T-helper 2 cell treated with Interferon-gamma antibody and Interleukin-4, amounts not matched to agents 100 ng/mL and 5 ng/mL, for 36 hours (primary cell): ENCODE measurements at places on chromosomes 1 and 21. TPM values are rescaled to one million over a fixed set of nuclear protein-coding genes. Genes with fewer than 3 reads are reported as not detected.

The CD46 gene
- 105 and 107 TPM in 2 replicates for total RNA-seq

The NTNG1 gene
- not detected in 2 replicates for total RNA-seq

The FAM110D gene
- not detected in 2 replicates for total RNA-seq

The FCRL3 gene
- total RNA-seq = 0.23 and 0.39 TPM in 2 replicates

The ALX3 gene
- total RNA-seq = not detected in 2 replicates

The ESPN gene
- total RNA-seq = 1.1 and 1.8 TPM in 2 replicates
